ENCODE measurements at places on chromosomes 6 and 20.
A peak's percentile ranks its signal among the peaks of the same experiment; 100 is the strongest.

DNA sequence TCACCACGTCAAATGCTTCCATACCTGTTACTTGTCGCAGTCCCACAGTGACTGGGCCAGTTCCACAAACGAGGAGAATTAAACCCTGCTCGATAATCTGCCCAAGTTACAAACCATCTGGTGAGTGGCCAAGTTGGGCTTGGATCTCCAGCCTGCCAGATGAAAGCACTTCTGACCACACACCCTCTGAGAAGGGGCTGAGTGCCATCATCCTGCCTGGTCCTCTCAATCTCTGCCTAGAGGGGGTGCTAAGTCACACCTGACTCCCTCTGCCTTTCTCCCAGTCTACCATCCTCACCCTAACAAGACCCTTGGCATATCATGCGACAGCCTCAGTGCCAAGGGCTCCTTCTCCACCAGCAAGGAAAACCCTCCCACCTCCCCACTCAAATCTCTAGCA lies 15.8 kb downstream of the RRP36 start:
- DNase-seq = no peak

DNA sequence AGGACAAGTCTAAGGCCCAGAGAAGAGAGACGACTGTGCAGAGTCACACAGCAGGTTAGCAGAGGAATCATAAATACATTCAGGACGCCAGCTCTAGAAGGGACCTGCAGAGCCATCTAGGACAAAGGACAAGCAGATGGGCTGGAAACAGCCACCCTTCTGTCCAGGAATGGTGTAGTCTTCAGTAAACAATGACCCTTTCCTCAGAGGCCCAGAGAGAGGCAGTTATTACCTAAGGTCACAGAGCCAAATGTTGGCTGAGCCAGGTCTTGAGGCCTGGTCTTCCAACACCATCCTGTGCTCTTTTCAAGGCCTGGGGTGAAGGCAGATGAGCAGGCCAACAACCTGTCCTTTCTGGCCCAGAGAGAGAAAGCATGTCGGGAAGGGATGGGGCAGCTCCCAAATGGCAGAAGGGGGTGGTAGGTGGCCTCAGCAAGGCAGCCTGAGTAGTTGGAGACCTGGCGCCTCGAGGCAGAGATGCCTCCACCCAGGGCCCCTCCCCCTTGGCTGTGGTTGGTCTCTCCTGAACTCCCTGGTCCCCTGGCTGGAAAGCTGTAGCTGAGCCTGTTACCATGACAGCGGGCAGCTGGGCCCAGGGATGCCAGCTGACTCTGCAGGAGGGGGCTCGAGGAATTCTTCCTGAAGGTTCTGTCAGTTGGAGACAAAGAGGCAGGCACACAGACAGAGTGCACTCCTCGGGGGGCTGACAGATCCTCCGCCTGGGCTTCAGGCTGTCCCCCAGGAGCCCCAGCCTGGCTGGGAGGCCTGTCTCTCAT lies 24.8 kb downstream of the EPB41L1 start:
- no peak for DNase-seq

DNA sequence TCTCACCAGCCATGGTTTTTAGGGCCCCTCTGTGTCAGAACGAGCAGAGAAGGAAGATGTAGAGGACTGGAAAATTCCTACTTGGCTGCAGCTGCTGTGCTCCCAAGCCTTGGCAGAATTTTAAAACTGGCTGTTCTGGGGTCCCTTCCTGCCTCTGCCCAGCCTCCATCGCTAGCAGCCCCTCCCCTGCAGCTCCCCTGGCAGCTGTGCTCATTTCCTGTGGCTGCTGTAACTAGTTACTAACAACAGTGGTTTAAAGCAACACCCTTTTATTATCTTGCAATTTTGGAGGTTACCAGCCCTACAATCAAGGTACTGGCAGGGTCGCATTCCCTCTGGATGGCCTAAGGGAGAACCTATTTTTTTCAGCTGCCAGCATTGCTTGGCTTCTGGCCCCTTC lies 3.7 kb upstream of the CST11 start:
- DNase-seq = no peak

GRCh38 chr6:90169374-90169773 lies 127.3 kb downstream of the BACH2 start:
- no peak for DNase-seq

DNA sequence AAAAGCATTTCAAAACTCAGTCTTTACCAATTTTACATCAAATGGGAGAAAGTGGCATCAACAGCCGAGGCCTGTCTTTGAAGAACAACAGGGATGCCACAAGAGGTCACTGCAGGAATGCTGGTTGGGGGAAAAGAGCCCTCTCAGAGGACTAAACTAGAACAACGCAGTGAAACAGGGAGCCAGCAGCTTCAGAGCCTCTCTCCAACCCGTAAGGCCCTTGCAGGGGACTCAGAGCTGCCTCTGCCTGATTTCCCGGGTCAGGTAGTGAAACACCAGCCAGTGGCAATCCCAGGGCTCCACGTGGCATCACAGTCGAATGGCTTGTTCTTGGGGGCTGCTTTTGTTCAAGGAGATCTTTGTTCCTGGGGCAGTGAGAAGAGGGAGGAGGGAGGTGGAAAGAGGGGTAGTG lies 55.0 kb upstream of the KCNK16 start:
- DNase-seq = no peak

DNA sequence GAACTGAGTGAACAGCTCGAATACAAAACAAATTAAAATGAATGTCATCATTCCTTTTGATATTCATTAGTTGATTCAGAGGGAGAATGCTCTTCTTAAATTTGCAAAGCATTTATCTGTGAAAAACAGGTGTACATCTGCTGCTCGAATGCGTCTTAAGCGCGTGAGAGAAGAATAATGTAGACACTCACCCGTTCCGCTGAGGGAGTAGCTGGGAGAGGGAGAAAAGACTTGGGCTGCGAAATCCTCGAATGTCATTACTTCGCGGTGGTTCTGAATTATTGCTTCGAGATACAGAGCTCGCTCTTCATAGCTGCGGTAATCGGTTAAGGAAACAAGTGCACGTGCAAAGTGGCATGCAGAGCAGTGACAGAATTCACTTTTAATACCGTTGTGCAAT lies 43.9 kb downstream of the INSM1 start:
- no peak for DNase-seq

- no peak for DNase-seq
Measured at GRCh38 chr6:41428336-41428995, 93.1 kb downstream of the NCR2 start.

DNA sequence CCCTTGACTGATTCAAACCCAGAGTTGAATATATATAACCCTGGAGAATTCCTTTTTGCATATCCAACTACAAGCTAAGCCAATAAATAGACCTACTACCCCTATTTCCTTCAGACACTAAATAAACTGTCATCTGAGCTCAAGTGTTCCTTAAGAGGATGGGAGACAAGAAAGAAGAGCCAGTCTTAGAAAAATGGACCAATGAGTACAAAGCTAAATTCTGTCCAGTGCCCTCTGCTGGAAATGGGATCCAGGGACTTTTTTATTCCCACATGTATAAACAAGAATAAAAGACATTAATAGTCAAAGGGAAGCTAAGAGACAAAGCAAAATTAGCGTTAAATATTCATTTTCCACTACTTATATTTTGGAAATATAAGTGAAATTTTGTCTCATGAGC lies 4.8 kb downstream of the PPP1R10 start:
- DNase-seq = no peak

DNA sequence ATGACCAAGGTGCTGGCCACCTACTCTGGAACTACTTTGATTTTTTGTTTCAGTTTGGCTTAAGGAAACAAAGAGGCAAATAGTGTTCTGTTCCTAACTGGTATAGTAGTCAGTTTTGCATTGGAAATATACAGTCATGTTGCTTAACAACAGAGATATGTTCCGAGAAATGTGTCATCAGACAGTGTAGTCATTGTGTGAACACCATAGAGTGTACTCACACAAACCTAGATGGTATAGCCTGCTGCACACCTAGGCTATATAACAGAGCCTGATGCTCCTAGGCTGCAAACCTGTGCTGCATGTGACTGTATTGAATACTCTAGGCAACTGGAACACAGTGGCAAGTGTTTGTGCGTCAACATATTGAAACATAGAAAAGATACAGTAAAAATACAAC lies 80.4 kb downstream of the ARID1B start:
- peak; percentile 12 for DNase-seq

GRCh38 chr6:34154668-34155447 lies 9.0 kb upstream of the GRM4 start:
- DNase-seq = peak; percentile 50

- no peak for DNase-seq
Measured at GRCh38 chr6:165660857-165661663, 2.0 kb downstream of the PDE10A start.

- no peak for DNase-seq
Measured at GRCh38 chr6:153117986-153118879, 12.8 kb downstream of the RGS17 start.

GRCh38 chr6:138965291-138965874 lies 22.7 kb downstream of the REPS1 start:
- DNase-seq = no peak
